ENCODE measurements at places on chromosomes 11 and 22.

GRCh38 chr22:31748490-31748889, 1.4 kb downstream of the PRR14L start:
- DNase-seq = no peak

- DNase-seq = no peak
These were observed 9.3 kb downstream of the ARHGEF17 start for GRCh38 chr11:73317373-73317772.

DNA sequence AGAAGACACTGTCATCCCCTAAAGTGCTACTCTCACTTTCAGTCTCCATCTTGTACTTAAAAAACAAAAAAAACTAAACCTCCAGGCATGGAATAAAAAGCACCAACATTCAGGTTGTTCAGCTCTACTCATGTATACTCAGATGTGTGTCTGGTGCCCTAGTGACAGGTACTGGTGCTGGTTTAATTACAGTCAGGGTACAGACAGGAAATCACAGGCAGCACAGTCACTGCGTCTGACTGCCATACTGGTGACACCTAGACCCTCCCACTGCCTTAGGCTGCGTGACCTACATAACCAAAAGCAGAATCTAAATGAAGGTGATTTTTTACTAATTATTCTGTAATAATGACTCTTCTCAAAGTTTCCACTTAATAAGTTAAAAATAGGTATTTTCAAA, at the start of gene ARHGAP32:
Gene ARHGAP32 (minus strand): TSS at position 176 of the 400 bp plus-strand sequence. CDS start 127 bp downstream, at position 49.
- DNase-seq = no peak

GRCh38 chr11:113001709-113002108, 40.5 kb downstream of the NCAM1 start:
- no peak for DNase-seq

GRCh38 chr11:111010391-111011274, 234.9 kb upstream of the POU2AF2 start:
- DNase-seq = no peak

- no peak for DNase-seq
These were observed 739.8 kb upstream of the API5 start for GRCh38 chr11:42571878-42572610.

- DNase-seq = no peak
These were observed 1.3 kb upstream of the SSH3 start for GRCh38 chr11:67301951-67302516.

- no peak for DNase-seq
These were observed 64.8 kb downstream of the CELSR1 start for GRCh38 chr22:46472722-46473016.

DNA sequence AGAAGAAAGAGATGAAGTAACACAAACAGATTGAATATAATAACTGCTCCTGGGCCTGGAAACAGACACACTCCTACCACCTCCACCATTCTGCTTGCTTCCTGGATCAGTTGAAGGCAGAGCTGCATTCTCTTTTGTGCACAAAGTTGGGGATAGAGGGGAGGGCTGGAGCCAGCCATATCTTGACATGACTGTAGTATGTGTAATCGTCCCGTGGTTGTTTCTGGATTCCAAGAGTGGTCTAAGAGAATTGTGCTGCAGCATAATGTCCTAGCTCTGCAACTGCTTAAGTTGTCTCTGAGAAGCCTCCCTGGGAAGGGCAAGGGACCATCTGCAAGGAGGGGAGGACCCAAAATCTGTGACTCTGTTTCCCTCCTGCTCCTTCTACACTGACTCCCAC, 3.2 kb downstream of the CRY2 start:
- no peak for DNase-seq

DNA sequence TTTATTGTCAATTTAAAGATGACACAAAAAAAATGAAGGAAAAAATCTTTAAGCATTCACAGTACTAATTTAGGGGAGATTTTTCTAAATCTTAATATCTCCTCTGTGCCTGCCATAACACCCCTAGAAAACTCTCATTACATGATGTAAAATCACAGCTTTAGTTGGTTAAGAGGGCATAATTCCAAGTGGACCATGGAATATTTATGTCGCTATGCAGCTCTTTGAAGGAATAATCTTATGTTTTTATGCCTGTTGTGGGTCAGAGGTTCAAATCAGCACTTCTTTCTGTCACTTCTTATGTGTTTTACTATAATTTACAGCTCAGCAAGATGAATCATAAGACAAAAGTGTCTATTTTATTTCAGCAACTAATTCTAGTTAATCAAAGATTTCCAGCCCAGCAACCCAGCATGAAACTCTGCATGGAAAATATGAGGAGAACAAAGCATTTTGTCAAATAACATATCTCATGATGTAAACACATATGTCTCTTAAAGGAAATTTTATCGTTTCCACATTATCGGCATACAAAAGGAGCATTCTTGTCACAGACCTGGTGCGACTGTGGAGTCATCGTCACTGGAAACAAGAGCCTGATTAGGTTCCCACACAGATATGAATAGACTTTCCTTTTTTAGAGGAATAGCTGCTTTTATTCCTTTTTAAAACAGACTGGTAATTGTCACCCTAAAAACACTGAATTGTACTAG, 274.8 kb downstream of the SOX6 start:
- DNase-seq = no peak

DNA sequence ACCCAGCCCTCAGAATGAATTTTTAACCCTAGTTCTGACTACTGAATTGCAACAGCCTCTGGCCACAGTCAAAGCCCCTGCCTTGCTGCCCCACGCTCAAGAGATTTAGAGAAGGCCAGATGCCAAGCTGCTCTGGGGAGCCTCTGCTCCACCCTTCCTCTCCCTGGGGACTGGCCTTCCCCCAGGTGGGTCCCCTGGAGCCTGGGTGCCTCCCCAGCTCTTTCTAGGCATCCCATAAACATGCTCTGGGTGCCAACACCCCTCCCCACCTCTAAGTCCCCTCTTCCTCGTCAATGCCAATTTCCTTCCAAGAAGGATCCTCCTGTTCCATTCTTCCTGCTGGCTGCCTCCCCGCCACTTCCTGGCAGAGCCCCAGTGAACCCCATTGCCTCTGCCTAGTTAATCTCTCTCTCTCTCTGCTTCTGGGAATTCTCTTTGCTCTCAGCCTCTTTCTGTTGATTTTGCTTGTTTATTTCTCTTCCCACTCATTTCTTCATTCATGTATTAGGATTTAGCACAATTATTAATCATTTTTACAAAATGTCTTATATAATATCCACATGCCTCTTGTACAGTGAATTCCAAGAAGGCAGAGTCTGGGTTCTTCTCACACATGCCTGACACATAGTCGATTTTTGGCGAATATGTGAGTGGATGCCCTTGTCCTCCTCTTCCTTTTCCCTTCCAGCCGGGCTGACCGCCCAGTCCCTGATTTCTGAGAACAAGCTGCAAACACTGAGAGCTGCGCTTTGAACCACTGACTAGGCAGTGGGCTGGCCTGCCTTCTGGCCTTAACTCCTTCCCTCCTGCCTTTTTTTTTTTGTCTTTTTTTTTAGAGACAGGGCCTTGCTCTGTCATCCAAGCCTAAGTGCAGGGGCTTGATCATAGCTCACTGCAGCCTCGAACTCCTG, 17.5 kb downstream of the UQCR10 start:
- no peak for DNase-seq

GRCh38 chr22:47322854-47323253, 560.4 kb downstream of the TBC1D22A start:
- DNase-seq = no peak
